ENCODE measurements at places on chromosomes 4 and X.

- no peak for DNase-seq
These were observed 7.2 kb downstream of the CRMP1 start for GRCh38 chr4:5885733-5886132.

GRCh38 chrX:68640661-68641060, 6.8 kb upstream of the STARD8 start:
- no peak for DNase-seq

DNA sequence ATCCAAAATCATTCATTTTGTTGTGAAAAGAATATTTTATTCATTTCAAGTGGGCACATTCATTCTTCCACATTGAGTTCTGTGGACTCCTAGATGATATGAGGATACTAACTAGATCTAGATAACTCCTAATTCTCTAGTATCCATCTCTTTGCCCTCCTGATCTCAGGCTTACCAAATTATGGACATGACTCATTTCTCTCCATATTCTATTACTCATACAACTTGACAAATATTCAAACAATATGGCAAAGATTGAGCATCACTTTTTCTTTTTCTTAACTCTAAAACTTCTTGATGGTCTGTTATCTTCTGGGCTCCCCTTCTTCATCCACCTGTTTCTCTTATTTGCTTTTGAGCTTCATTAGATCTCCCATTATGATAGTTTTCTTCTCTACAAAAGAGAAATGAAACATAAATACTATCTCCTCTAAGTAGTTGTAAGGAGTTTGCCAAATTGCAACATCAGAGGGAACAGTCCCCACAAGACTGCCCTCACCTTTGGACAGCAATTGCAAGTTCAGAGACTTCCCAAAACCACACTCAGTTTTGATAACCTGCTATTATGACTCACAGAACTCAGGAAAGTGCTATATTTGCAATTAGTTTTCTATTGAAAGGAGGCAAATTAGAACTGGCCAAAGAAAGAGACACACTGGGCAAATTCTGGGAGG, 422.9 kb downstream of the SPRY1 start:
- no peak for DNase-seq

DNA sequence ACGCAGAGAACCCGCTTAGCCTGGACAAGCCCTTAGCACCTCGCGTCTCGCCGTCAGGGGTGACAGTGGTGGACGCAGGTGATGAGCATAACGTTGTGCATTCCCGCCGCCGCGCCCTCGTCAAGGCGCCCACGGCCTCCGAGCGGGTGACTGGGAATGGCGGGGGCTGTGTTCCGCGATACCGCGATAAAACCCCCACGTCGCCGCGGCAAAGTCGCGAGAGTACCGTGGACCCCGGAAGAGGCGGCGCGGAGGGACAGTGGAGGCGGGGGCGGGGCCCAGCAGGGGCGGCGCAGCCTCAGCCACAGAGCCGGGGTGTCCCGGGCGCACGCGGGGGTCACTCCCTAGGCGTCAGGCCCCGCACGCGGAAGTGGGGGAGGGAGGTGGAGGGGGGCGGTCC, 53.8 kb downstream of the ZFYVE28 start:
- DNase-seq: no peak

DNA sequence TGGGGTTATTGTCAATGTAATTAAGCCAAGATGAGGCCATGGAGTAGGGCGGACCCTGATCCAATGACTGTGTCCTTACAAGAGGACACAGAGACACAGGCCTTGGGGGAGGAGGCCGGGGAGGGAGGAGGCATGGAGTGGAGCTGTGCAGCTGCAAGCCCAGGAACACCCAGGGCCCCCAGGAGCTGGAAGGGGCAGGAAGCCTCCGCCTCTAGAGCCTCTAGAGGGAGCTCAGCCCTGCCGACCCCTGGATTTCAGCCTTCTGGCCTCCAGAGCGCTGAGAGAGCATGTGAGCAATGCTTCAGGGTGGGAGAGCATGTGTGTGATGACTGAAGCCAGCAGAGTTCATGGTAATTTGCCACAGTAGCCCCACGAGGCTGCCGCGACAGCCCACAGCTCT, 234.6 kb downstream of the AFAP1 start:
- DNase-seq: no peak

GRCh38 chr4:112102875-112103370, 42.3 kb upstream of the FAM241A start:
- no peak for DNase-seq

GRCh38 chr4:112252234-112252633, 20.6 kb downstream of the AP1AR start:
- DNase-seq: no peak

GRCh38 chr4:169993531-169993930, 32.7 kb downstream of the MFAP3L start:
- DNase-seq: no peak

DNA sequence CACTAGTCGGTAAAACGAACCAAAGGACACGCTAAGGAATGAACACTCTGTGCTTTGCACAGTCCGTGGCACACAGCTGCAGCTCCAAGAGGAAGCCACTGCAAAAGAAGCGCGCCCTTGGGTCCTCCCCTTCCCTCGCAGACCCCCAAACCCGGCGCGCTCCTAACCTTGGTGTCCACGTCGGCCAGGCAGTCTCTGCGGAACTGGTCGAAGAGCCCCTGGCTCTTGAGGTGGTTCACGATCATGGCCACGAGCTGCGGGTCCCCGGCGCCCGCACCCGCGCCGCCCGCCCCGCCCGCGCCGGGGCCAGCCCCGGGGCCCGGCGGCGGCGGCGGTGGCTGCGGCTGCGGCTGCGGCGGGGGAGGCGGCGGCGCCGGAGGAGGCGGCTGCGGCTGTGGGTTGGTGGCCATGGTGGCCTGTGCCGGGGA, 333 bp downstream of the BOD1L1 start:
- DNase-seq: no peak

DNA sequence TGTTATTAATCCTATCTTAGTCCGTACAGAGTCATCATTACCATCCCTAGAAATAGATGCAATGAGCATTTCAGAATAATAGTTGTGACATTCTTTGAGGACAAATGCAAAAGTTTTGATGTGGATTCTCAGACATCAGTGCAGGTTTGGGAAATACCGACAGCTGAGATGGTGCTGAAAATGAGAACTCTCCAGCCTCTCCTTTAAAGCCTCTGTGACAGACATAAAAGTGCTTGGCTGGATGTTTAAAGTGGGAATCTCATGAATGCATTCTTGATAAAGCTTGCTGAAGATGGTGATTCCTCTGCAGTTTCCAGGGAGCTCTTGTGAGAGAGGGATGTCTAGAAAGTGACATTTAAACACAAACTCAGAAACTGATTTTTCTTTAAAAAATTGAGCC, 35.0 kb upstream of the SLC7A11 start:
- no peak for DNase-seq

DNA sequence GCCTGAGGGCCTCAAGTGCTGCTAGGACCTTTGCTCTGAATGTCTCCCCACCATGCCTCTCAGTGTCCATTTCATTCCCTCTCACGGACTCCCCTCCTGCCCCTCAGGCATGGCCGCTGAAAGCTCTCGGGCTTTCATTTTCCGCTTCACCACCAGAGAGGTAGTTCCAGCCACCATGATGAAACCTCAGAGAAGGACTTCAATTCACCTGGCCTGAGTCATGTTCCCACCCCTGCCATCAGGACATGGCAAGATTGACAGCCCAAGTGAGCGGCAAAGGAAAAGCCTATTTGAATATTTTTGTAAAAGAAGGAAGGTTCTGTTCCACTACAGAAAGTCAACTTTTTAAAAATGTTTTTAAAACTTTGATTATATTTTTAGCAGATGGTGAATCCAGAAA, 249.3 kb upstream of the GALNT7 start:
- DNase-seq: no peak

DNA sequence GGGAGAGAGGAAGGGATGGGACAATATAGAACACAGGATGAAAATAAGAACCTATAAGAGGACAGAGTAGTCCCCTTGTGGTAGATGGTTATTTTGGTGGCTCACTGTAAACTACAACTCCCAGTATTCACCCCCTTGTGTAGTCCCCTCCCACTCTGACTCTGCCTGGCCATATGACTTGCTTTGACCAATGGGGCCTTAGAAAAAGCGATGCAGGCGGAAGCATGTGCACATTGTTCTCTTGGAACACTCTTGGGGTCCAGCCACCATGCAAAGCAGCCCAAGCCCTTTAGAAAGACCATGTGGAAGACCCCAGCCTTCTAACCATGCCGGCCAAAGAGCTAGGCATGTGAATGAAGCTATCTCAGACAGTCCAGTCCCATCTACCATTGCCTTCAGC, 415.0 kb downstream of the BCOR start:
- DNase-seq: peak; percentile 12

Measured in HT1080 (cell line).